ENCODE measurements at places on chromosomes 16 and 17.
A peak's percentile ranks its signal among the peaks of the same experiment; 100 is the strongest.

- DNase-seq, result no peak
These were observed 11.3 kb upstream of the CHST6 start for GRCh38 chr16:75506574-75506973.

DNA sequence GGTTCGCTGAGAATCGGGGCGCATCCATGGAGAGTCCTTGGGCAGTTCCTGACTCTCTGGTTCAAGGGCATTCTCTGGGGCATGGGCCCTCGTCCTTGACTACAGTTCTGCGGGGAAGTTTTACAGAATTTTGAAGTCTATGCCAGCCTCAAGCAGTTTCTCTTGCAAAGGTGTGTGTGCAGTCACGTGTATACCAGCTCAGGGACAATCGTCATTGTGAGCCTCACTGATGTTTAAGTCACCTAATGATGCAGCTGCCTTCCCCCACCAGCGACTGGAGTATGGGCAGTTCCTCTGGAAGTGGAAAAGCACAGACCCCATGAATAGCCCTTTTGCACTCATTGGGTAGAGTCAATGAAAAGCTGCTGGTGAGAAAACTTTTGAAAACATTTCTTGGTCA, 1.3 kb downstream of the PLCG2 start:
- no peak for DNase-seq

GRCh38 chr16:8622315-8622656, 788 bp downstream of the METTL22 start:
- peak; percentile 19 for DNase-seq

DNA sequence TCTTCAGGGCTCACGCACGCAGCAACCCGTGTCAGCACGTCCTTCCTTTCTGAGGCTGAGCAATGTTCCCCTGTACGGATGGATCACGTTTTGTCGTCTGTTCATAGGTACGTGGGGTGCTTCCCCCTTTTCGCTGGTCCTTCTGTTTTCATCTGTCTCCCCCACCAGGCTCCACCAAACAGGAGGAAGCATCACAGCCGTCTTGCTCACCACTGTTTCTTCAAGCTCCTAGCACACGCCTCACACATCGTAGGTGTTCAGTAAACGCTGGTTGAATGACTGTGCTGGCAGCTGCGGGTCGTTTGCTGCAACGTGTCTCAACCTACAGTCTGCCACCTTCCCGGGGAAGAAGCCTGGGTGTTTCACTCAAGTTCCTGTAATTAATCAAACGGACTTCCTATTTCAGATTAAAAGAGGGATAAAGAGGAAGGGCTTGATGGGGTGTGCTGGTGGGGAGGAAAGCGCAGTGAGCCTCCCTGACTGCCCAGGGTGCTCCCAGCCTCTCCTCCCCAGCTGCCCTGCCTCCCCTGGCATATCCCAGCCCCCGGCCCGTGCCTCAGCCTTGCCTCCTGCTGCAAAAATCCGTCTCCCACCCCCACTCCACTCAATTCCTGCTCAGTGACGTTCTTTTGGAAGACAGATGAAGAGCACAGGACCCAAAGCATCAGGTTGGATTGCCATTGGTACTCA, 76.7 kb upstream of the DOC2B start:
- no peak for DNase-seq

DNA sequence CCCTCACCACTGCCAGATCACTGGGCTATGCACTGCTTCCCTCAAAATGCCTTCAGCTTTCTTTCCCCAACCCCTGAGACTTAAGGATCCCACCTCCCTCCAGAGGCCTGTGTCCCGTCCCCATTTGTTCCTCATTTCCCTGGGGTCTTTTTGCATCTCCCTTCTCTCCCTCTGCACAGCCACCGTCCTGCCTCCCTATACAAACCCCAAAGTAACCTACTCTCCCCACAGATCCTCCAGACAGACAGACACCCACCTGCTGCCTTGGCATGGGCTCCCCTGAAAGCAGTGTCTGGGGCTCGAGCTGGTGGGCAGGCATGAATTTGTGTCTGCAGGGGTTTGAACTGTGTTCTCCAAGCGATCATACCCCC, 69.4 kb upstream of the TNRC6C start:
- no peak for DNase-seq

DNA sequence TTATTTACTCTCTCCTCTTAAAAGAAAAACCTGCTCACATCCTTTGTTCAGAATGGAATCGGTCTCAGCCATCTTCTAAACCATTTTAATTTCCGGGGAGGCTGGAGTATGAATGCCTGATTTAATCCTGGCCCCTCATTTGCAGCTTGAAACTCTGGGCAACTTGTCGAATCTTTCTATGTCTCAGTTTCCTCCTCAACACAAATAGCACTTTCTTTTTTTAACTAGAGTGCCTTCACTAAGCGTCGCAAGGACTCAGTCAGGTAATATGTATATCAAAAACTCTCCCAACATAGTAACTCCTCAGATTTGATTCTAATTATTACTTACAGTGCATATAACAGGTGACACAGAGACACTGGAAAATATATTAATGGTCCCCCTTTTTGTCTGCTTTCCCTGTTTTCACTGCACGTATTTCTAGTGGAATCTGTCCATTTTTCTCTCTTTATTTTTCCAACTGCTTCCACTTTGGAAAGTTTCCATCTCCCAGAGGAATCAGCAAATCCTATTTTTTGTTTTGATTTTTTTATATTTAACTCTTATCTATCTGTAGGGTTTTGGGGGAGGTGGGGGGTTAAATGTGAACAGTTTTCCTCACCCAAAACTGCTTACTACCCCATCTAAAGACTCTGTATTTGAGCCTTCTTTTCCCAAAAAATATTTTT, 18.6 kb downstream of the SNN start:
- no peak for DNase-seq

DNA sequence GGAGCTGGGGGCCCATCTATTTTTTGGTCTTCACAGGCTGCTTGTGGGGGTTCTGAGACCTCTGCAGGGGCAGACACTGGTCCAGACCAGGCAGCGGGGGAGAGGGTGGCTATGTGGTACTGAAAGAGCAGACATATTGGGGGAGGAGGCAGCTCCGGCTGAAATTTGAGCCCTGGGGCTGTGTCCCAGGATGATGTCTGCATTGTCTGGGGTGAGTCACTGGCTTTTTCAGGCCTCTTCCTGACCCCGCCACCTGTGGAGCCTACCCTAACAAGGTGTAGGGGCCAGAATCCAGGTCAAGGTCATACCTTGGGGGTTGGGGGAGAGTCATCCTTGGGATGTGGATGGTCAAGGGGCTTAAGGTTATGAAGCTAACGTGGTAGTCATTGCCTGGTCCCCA, 2.4 kb downstream of the CORO6 start:
- DNase-seq, result no peak

DNA sequence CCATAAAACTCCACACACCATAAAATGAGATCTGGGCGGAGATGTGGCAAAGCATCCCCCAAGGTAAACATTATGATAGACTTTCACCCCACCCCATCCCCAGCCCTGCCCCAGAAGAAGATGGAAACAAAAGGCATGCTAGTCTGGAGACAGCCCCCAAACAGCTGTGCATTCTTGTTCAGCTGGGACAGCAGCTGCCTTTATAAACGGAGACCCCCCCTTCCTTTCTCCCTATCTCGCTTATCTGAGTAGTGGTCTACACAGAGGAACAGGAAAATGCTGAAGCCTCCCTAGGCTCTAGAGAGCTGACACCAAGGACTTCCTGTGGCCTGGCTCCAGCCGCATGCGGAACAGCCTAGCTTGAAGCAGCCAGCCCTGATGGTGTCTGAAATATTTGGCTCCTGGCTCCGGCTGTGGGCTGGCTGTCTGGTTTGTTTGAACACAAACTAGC, 190.3 kb upstream of the ANKFN1 start:
- DNase-seq, result no peak

DNA sequence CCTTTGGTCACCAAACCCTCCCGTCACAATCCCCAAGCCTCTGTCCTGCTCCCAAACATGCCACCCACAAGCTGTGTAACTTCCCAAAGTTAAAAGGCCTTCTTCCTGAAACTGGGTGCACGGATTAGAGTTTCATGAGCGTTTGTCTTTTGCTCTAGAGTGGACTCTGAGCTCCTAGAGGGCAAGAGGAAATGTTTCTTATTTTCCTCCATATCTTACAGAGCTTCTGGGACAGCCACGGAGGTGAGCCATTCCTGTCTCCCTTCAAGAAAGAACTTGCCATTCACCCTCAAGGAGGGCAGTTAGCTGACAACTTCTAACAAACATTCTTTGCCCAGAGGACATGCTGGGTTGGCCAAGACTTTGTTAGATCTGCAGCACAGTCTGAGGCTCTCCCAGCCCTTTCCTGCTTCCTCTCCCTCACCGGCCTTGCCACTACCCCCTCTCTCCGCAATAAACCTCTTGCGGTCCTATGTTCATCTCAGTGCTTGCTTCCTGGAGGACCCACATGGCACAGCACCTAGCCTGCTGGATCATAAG, 2.6 kb upstream of the MYCBPAP start:
- no peak for DNase-seq

DNA sequence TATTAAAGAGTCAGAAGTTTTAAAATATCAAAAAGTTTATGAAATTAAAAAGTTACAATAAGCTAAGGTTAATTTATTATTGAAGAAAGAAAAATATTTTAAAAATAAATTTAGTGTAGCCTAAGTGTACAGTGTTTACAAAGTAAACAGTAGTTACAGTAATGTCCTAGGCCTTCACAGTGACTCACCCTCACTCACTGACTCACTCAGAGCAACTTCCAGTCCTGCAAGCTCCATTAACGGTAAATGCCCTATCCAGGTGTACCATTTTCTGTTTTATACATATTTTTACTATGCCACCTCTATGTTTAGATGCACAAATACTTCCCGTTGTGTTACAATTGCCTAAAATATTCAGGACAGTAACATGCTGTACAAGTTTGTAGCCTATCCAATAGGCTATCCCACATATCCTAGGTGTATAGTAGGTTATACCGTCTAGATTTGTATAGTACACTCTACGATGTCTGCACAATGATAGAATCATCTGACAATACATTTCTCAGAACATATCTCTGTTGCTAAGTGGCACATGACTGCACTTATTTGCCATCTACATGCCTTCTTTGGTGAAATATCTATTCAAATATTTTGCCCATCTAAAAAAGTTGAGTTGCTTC, 67.2 kb upstream of the WSB1 start:
- DNase-seq, result no peak

GRCh38 chr17:70426752-70427151, 257.4 kb downstream of the KCNJ2 start:
- no peak for DNase-seq

DNA sequence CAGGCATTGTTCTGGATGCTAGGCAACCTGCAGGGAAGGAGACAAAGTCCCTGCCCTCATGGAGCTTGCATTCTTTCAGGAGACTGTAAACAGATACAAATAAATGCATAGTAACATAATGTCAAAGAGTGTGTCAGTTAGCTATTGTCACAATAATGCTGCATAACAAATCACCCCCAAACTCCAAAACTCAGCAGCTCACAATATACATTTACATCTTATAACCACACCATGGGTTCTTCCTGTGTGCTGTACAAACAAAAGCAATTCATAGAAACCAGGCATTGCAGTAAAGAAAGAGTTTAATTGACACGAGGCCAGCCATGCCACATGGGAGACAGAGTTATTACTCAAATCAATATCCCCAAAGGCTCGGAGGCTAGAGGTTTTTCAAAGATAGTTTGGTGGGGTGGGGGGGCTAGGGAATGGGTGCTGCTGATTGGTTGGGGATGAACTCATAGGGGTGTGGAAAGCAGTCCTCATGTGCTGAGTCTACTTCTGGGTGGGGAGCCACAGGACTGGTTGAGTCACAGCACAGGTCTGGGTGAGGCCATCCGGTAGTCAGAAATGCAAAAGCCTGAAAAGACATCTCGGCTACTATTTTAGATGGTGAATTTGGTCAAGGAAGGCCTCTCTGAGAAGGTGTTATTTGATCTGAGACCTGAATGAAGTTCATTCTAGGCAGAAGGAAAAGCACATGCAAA, 79.0 kb downstream of the GPRC5B start:
- no peak for DNase-seq

GRCh38 chr16:57859331-57859730, 57.0 kb upstream of the KIFC3 start:
- DNase-seq, result peak; percentile 31

- DNase-seq, result no peak
These were observed 23.1 kb downstream of the LAT start for GRCh38 chr16:29007730-29008593.

- no peak for DNase-seq
These were observed 100.4 kb downstream of the SNX11 start for GRCh38 chr17:48207776-48208544.

- no peak for DNase-seq
These were observed 4.9 kb upstream of the CCNF start for GRCh38 chr16:2424061-2425007.

- DNase-seq, result no peak
These were observed 160.3 kb downstream of the COPRS start for GRCh38 chr17:31698751-31699150.

DNA sequence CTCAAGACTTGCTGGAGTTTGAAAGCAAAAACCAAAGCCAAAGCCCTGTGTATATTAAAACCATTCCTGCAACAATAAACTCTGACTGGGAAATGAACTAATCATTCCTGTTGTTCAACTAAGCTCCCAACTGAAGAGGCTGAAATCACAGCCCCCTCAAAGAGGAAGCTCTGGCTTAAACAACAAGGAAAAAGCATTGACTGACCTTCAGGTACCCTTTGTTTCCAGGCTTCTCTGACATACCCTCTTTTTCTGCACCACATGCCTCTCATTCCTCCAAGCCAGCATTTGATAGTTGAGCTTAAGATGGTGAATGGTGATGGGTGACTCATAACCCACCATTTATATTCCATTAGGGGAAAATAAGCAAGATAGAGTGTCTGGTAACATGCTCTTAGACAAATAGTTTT, 470.9 kb upstream of the SOX9 start:
- DNase-seq, result no peak

GRCh38 chr16:84054271-84054670, 11.7 kb upstream of the SLC38A8 start:
- no peak for DNase-seq

DNA sequence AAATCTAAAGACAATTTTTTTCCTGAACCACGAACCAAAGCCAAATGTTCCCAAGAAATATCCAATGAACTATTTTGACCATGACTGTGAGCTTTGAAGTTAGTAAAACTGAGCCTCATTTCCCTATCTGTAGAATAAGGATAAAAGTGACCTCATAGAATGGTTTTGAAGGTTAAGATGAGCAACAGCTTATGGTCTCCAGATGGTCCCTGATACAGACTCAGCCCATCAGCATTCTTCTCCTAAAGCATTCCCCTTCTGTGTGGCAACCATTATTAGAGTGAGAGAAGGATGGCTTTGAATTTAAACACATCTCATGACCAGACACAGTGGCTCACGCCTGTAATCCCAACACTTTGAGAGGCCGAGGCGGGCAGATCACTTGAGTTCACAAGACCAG, 70.1 kb downstream of the COPRS start:
- DNase-seq, result no peak

GRCh38 chr17:22310717-22311686, 618.7 kb downstream of the KCNJ18 start:
- DNase-seq, result peak; percentile 24

All from SK-N-DZ (cell line).